ENCODE measurements at places on chromosomes 5 and 9.

GRCh38 chr9:70475211-70475610 lies 60.8 kb upstream of the KLF9 start:
- no peak for DNase-seq

GRCh38 chr9:90927496-90927895 lies 125.9 kb downstream of the SYK start:
- DNase-seq: no peak

- no peak for DNase-seq
Measured at GRCh38 chr9:107178293-107178692, 104.8 kb upstream of the RAD23B start.

DNA sequence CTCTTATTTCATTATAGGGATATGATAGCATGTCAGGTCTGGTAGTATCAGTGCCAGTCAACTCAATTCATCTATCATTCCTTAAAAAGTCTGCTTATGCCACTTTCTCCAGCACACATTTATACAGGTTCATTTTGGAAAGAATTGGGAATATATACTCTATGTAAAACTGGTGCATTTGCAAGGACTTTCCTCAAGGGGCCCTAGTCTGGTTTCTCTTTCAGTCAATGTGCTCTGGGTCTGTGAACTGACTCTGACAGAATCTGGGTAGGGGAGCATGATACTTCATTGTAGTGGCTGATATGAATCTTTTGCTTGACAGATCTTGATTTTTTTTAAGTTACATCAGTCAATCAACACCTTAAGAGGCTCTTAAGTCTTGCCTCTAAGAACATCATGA lies 313.9 kb downstream of the HTR1A start:
- DNase-seq: no peak

DNA sequence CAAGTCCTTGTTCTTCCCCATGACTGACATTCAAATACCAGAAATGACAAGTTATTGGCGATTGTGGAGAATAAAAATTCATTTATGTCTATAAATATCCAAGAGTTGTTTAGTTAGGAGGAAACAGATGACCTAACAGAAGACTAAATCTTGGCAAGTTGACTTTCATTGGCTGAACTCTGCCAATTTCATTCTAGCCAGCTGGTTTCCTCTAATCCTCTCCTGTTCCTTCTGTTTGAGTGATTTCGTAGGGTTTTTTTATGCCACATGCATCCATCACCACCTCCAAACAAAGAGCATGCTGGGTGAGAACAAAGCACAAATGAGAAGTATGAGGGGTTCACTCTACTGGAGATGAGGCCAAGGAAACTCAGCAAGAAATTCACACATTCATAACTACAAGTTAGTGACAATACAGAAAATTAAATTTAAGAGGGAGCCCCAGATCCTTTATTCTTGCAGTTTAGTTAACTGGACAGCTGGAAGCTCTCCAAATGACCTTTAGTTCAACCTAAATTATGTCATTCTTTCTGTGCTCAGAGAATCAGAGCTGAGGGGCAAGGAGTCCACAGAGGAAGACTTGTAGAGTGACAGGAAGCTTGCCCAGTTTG lies 932.0 kb downstream of the TLE4 start:
- DNase-seq: no peak

- DNase-seq: peak; percentile 20
Measured at GRCh38 chr5:37836592-37837413, 3.0 kb downstream of the GDNF start.

- DNase-seq: peak; percentile 57
Measured at GRCh38 chr5:10518347-10518746, 45.5 kb upstream of the ANKRD33B start.

DNA sequence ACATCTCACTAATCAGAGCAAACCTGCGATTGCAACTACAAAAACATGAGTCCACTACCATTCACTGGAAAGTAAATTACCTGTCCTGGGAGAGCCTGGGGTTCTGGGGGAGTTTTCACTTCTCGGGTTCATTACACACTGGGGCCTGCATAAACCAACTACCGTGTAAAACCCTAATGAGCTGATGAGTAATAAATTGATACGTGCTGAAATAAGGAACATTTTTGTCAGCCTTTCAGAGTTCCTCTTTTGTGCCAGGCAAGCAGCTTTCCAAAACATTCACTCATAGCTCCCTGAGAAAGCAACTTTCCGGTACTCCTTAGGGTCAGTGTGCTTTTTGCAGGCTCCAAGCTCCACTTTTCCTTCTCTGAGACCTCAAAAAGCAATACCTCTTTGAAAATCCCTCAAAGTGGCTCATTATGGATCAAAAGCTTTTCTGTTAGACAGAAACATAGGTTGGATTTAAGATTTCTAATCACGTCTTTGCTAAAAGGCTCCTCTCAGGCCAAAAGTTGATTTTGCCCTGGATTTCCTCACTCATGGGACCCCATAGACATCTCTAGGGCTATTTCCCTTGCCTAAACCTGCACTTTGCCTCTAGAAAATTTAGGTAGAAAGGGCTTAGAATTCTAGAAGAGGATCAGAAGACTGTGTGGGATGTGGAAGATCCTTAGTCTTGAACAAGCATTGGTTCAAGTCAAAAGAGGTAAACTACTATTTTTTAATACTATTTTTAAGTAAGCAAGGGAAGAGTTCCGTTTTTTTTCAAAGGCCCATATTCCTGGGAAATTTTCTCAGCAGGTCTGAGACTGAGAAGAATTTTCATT lies 74.8 kb downstream of the ST8SIA4 start:
- no peak for DNase-seq

DNA sequence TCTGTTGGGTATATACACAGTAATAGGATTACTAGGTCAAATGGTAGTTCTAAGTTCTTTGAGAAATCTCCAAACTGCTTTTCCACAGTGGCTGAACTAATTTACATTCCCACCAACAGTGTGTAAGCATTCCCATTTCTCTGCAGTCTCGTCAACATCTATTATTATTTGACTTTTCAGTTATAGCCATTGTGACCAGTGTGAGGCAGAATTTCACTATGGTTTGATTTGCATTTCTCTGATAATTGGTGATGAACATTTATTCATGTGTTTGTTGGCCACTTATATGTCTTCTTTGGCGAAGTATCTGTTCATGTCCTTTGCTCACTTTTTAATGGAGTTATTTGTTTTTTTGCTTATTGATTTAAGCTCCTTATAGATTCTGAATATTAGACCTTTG lies 596.2 kb upstream of the DAB2 start:
- DNase-seq: no peak

DNA sequence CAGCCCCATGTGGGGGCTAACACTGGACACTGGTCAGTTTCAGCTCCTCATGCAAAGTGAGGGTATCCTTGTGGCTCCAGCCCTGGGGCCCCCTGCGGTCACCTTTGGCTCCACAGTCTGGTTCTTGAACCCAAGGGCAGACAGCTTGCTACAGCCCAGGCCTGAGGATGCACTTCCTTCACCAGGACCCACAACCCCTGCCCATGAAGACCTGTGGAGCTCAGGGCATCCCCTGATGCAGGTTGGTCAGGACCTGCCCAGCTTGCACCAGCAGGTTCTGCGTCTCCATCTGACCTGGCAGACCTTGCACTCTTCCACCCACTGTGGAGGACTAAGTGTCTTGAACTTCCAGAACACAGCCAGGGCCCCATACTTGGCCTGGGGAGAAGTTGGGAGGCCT lies 3.7 kb upstream of the MRNIP start:
- DNase-seq: no peak

DNA sequence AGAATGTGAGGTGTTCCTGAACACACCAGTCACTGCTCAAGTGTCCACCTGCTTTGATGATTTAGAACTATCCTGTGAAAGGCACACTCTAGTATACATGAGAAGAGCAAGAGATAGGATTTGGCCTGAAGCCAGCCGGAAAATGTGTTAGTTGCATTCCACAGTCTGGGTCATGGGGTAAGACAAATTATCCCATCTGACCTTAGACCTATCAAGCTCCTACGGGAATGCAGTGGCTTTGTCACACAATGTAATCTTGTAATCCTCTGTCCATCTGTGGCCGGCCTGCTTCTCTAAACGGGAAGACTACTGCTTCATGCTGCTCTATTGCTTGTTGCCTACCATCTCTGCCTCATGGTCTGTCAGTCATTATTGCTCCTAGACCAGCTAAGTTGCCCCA lies 92.4 kb upstream of the PRRC1 start:
- DNase-seq: peak; percentile 61

DNA sequence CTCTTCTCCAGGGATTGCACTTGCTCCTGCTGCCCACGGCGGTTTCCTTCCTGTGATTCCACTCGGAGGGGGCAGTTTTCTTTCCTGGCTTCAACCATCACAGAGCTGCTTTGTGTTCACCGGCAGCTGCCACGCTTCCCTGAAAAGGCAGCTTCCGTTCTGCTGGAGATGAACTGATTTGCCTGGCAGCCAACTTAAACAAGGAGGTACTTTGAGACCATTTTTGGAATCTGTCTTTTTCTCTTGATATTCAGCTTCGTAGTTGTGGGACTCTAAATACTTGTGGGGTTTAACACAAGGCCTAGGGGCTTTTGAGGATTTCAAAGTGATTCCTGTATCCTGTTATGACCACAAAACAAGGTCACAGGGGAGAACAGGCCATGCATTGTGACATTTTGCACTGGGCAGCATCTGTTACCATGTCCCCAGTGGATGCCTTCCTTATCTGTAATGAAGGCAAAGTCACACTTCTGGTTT lies 192.0 kb downstream of the MTRR start:
- DNase-seq: no peak

DNA sequence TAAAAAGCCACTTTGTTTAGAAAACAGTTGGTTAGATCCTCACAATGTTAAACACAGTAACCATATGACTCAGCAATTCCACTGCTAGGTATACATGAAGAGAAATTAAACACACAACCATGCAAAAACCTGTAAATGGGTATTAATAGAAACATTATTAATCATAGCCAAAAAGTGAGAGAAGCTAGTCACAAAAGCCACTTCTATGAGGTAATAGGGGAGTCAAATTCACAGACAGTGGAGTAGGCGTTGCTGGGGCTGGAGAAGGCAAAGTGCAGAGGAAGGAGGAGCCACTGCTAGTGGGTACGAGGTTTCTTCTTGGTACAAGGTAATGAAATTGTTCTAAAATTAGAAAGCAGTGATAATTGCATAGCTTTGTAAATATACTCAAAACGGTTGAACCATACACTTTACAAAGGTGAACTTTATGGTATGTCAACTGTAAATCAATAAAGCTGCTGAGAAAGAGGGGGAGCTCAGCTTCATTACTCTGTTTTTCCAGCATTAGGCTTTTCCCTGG lies 364.4 kb downstream of the GADD45G start:
- no peak for DNase-seq

DNA sequence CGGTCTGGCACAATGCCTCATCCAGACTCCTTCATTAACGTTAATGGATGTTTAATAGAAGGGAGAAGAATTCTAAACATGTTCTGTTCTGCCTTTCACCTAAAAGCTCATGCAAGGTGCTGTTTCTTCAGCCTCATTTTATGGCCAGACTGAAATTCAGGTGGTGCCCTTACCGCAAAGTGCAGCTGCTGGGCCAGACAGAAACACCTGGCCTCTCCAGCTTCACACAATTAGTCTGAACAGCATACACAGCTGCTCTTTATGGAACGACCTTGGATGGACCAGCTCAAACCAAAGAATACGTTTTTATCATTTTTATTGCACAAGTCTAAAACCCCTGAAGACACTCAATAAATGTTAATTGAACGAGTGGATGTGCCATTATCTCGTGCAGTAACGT lies 4.6 kb downstream of the SNCAIP start:
- no peak for DNase-seq

GRCh38 chr9:114496011-114496410 lies 9.3 kb downstream of the WHRN start:
- no peak for DNase-seq

GRCh38 chr5:76081811-76082771 lies 1.1 kb upstream of the SV2C start:
- DNase-seq: no peak

DNA sequence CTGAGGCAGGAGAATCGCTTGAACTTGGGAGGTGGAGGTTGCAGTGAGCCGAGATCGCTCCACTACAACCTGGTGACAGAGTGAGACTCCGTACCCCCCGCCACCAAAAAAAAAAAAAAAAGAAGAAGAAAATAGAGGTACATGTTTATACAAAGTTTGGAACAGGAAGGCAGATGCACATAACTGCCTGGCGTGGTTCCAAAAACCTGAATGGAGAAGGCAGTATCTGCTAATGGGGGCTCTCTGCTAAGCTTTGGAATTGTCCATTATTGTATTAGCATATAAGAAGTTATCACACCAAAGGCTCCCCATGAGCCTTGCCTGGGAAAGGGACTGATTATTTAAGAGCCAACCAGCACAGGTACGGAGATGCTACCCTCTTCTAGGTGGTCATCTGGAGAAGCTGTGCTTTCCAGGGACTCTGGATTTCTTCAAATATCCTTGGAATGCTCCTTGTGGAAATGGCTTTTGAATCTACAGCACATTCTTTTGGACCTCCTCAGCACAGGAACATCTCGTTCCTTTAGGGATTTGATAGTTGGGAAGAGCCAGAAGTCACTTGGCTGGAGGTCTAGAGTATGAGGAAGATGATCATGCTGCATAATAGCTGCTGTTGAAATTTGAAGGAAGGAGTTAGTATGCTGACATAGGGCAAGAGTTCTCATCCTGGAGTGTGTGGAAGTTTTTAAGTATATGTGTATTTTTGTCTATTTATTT lies 42.5 kb upstream of the ABCA1 start:
- DNase-seq: peak; percentile 61

- DNase-seq: peak; percentile 38
Measured at GRCh38 chr5:151448038-151448985, 909 bp downstream of the SLC36A1 start.

DNA sequence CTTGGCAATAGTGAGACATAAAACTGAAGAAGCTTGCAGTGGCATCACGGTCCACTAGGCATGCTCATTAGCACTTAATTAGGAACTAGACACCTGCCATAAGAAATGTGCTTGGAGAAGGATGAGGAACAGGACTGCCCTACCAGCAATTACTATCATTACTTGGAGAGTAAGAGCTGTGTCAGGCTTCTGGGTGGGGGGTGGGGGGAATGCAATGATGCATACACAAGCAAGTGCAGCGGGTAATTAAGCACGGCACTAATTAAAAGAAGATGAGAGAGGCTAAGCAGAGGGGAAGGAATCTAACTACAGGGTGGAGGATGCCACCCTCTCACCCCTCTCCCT lies 53.1 kb downstream of the TLE1 start:
- no peak for DNase-seq

All from trophoblast cell (in vitro differentiated cells and primary cell).